ENCODE measurements at places on chromosomes 2 and 18.

GRCh38 chr18:23619388-23619881, 33.1 kb upstream of the NPC1 start:
- DNase-seq, result no peak

DNA sequence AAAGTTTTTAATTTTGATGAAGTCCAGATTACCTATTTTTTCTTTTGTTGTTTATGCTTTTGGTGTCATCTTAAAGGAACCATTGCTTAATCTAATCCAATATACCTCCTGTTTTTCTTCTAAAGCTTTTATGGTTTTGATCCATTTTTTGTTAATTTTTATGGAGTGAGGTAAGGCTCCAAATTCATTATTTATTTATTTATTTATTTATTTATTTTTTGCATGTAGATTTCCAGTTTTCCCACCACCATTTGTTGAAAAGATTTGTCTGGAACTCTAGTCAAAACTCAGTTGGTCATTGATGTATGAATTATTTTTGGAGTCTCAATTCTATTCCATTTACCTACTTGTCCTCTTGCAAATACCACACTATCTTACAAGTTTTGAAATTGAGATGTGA, 99.4 kb upstream of the RBMS1 start:
- DNase-seq, result no peak

DNA sequence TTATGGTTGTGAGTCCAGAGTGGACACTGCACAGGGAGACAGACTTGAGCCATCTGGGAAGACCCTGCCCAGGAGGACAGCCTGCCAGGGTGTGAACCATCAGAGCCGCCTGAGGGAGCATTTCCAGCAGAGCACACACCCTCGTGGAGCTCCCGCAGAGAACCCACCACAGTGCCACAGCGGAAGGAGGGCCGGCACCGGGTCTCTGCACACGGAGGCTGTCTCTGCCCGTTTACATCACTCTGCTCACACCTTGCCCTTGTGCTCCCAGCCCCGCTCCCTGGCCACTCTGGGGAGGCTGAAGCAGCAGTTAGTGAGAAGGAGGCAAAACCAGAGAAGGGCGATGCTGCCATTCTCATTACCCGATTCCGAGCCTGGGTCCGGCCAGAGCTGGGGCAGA, 161.9 kb downstream of the KLHL29 start:
- DNase-seq, result no peak

- no peak for DNase-seq
These were observed 57.3 kb downstream of the NTSR2 start for GRCh38 chr2:11612553-11613215.

GRCh38 chr2:131413148-131413747, 49.3 kb upstream of the RAB6D start:
- peak; percentile 66 for DNase-seq

GRCh38 chr2:105760639-105761337, 16.1 kb downstream of the NCK2 start:
- no peak for DNase-seq

- DNase-seq, result no peak
These were observed 766 bp downstream of the PDE6D start for GRCh38 chr2:231780123-231780908.

DNA sequence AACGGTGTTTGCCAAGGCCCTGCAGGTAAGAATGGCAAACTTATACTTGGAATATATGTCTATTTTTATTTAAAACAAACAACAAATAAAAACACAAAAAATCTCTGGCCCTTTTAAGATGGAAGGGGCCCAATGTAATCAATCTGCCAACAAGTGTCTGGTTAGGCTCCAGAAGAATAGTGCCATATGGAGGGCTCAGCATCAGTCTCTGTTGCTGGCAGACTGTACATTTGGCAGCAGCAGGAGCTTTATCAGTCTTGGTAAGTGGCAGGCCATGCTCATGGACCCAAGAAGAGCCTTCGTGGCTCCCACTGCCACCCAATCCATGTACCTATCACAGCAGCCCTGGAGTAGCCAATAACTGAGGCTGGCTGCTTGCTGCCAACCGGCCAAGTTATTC, 101.1 kb downstream of the GALNT3 start:
- no peak for DNase-seq

DNA sequence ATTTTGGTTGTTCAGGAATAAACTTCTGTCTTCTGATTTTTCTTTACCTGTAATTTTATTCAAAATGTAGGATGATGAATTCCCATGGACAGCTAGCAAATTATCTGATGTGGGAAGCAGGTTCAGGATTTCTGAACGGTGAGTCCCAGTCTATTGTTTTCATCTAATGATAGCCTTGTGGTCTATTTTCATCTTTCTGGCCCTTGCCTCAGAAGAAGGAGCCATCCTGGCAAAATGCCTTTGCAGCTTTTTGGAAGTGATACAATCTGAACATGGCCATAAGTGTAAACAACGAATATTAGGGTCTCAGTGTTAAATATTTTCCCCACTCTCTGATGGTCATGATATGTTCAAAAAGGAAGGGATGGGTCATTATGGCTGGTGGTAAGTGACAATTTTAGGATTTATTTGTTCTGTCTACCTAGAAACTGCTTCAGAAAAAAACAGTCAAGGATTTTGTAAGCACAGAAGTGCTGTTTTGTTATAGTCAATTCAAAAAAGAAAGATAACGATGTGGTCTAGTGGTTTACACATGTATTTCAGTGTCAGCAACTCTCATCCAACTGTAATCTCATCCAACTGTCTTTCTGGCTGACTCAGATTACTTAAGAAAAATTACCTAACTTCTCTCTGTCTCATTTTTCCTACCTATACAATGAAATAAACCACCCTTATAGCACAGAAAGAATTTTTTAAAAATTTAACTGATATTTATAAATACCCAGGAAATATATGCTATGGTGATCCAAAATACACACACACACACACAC, 272.6 kb upstream of the ERBB4 start:
- no peak for DNase-seq

DNA sequence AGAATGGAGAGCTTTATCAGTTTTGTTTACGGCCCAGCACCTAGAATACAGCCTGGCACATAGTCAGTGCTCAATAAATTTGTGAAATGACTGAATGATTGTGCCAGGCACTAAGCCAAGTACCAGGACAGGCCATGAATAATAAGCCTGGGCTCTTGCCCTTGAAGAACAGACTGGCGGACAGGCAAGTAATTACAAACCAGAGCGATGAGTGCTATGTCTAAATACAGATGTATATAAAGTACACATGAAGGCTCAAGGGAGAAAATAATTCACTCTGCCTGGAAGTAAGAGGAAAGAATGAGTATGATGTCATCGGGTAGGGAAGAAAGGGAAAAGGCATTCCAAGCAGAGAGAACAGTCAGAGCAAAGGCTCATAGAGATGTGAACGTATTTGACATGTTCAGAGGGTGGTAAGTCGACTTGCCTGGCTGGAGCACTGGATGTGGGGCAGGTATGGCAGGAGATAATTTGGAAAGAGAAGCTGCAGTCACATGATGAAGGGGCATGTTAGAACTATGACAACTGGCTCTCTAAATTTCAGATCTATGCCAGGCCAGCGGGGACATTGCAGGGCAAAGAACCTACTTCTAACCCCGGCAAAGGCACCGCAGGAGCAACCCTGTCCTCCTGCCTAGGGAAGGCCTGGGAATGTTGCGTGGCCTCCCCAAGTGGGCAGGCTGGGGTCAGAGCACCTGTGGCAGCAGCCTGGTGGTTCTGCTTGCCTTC, 119.1 kb upstream of the STPG4 start:
- DNase-seq, result no peak

- DNase-seq, result no peak
These were observed 88.6 kb upstream of the BCL11A start for GRCh38 chr2:60641811-60642788.

GRCh38 chr18:9157806-9158205, 21.2 kb downstream of the ANKRD12 start:
- DNase-seq, result no peak

DNA sequence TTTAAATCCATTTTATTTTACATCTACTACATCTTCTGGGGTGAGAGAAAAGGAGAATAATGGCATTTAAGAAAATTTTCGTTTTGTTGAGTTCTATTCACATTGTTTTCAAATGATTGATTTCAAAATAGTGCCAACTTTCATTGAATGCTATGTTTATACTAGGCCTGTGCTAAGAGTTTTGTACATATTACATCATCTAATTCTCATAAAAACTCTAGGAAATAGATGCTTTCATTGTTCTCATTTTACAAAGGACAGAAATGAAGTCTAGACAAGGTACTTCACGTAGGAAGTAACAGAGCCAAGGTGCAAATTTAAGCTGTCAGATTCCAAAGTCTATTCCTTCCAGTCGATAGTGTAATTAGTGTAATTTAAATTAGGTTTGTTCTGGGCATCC, 402.8 kb upstream of the UBE2E3 start:
- DNase-seq, result no peak

GRCh38 chr18:45127405-45127804, 446.7 kb downstream of the SETBP1 start:
- no peak for DNase-seq

- no peak for DNase-seq
These were observed 59.7 kb downstream of the EXOC6B start for GRCh38 chr2:72765997-72766609.
